ENCODE measurements at places on chromosomes 4 and X.

- no peak for DNase-seq
Observed at GRCh38 chr4:157231525-157231924, 11.0 kb downstream of the GRIA2 start.

DNA sequence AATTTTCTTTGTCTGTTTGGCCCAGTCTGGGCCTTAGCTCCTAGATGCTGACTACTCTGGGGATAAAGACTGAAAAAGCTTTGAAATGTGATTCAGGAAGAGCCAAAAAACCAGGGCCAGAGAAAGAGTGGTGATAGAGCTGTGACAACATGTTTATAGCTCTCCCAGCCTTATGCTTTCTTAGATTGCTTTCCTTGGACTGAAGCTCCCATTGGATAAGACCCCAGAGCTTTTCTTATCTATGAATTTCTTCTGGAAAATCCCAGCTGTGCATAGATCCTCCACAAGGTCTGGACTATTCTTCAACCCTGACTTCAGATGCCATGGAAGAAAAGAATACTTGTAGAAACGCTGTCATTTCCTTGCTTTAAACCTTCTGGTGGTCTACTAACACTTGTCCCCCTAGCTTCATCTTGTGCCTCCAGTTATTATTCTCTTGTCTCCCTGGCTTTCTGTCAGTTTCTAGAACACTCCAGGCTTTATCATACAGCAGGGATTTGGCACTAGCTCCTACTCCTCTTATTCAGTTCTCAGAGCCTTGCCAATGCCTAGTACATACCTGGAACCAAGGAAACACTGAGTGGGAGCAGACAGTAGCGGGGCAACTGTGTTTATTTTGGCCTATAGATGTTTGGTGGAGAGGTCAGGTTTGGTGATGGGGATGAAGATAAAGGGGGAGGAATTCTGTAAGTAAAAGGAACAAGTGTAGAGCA, 57.1 kb upstream of the TEX13D start:
- no peak for DNase-seq

GRCh38 chrX:10618961-10619360, 1.4 kb downstream of the MID1 start:
- DNase-seq: no peak

GRCh38 chr4:153261461-153261860, 57.2 kb downstream of the TRIM2 start:
- no peak for DNase-seq

DNA sequence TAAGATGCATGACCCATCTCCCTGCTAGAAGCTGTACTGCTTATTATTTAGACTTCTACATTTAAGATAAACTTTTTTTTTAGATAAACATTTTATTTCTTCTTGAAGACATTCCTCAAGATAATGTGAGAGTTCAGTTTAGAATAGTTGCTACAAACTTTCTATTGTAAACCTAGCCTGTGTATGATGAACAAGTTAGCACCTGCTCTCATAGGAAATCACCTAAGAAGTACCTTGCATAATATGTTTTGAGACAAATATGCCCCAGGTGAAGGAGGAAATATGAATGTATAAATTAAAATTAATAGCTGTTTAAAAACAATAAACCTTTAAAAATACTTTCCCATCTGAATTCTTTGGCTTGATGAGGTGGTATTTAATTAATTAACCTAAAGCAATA, 35.6 kb downstream of the RASGEF1B start:
- DNase-seq: no peak

GRCh38 chrX:13473442-13474163, 95.8 kb upstream of the EGFL6 start:
- DNase-seq: peak; percentile 16
